ENCODE measurements at places on chromosomes 1 and 21.

DNA sequence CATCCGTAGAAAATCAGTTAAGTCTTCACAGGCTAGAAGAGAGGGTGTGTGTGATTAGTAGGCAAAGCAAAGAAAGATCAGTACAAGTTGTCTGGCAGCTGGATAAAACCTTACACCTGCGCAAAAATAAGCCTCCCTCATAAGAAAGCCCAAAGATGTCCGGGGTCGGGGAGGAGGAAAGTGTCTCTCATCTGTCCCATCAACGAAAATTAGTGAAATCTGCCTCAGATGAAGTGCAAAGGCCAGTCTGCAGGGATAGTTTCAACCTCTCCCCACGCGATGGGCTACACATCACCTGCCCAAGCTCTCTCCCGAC is 333.9 kb downstream of the SRGAP2C start:
- no peak for DNase-seq

DNA sequence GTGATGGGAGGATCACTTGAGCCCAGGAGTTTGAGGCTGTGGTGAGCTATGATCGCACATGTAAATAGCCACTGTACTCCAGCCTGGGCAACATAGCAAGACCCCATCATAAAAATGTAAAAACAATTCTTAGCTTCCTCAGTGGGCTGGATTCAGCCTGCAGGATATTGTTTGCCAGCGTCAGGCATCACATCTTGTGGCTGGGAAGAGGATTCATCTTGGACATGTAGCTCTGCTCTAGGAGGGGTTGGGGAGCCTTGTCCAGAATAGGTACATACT is 19.3 kb upstream of the ST3GAL3 start:
- DNase-seq, result no peak

DNA sequence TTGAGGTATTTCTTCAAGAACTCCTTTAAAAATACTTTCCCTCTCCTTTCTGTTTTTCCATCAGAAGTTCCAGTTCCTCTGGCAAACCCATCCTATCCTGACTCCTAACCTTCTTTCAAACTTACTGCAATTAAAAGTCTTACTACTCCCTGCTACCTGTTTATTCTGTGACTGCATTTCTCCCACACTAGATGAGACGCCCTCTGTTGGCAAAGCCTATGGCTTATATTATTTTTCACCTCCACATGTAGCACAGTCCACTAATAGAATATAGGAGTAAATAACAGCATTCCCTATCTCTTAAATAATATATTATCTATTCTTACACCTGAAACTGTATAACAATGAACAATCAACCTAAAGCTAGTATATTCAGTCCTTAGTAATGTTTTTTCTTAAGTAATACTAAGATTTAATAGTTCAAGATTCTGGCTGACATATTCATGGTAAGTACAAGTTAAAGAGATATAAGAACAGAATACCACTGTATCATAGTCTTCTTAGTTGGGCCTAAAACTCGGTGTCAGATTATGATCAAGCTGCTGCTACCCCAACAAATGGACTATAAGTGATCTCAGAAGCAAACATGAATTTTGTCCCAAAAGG is 54.8 kb downstream of the RAB3GAP2 start:
- no peak for DNase-seq

GRCh38 chr1:244751271-244751895 is 84.1 kb upstream of the COX20 start:
- DNase-seq, result no peak

DNA sequence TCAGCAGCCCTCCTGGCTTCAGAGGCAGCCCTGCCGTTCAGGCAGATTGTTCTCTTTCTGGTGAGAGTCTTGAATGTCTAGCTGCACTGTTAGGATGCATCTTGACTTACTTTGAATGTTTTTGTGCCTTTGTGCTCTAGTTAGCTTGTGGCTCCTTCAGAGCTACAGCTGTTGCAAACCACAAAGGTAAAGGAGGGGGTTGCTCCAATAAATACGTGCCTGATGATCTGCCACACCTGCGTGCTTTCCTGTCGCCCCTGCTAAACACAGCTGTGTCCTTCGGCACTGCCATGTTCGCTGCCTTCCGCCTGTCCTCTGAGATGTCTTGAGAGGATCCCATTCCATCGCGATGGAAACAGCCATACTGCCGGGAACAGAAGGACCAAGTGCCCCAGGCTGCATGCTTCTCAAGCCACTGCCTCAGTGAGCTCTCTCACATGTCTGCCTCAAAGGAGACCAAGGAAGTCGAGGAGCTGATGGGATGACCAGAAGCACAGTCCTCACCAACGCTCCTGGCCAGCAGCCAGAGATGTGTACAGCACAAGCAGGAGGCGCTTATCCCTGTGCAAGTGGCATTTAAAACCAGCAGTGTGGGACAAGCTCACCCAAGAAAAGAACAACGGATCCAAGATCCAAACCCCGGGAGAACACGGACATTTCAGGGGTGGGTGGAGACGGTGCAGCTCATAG is 12.0 kb upstream of the SMIM12 start:
- DNase-seq, result no peak

GRCh38 chr1:189866606-189867005 is 611.1 kb downstream of the BRINP3 start:
- no peak for DNase-seq

DNA sequence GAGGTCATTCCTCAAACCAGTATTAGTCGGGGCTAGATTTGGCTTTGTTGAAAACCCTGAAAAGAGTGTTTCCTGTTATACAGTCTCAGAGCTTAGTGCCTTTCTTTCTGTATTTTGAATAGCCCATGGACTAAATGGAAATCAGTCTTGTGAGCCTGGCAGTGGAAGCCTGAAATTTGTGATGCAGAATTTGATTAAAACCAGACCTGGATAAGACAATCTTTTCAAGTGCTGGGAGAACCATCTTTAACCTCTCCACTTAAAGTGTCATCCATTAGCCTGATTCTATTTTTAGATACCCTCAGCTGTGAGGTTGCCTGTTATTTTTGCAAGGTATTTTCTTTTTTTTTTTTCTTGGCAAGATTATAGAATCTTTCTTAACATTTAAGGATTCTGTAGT is 19.5 kb downstream of the ACTN2 start:
- DNase-seq, result no peak

DNA sequence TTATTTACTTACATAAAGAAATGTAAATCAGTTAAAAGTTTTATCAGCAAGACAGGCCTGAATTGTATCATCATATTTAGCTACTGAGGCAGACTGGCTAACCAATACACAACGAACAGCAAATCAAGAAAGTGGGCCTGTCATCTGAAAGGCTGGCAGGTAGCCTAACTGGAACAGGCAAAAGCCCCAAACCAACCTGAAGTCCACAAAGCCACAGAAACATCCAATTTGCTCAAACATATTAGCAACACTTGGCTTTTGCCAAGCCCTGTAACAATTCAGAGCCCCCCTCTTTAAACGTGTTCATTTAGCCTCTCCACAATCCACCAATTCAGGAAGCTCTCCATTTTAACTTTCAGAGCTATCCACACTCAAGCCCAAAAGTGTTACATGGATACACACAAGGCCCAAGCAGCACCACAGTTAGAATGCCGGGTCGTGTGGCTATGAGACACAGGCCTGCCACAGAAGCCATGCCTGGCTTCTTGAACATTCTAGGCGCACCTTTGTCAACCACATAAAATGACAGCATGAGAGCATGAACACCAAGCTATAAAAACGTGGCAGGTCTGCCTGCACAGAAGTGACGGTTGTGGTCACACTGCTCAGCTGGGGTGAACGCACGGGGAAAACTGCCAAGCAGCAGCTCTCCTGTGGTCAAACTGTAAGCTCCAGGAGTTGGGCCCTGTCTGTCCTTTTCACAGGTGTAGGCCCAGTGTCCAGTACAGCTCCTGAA is 49.3 kb downstream of the CD34 start:
- no peak for DNase-seq

DNA sequence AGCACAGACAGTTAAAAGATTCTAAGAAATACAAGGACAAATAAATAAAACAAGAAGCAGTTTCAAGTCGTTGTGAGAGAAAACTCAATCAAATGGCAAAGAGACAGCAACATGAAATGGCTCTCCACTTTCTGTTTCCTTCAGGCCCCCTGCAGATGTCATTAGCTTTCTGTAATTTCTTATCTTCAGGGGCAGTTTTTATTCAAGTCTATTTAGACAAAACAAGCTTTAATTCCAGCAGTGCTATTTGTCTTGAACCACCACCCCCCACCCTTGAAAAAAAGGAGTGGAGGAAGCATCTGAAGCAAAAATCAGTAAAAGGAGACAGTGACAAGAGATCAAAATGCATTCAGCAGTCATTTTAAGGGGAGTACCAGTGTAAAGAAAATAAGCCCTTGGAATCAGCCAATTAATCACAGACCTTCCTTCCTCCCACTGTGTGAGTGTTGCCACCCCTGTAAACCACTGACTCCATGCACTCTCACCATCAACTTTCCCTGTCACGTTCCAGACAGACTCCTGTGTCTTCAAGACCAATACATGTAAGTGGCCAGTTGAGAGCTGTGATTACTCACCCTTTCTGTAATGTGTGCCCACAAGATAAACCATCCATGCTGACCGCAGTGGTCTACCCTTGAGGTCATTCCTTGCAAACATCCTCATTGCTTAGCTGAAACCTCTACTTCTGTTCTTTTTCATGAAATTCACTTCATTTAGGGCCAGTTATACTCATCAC is 136.1 kb upstream of the HOOK1 start:
- DNase-seq, result peak; percentile 66

DNA sequence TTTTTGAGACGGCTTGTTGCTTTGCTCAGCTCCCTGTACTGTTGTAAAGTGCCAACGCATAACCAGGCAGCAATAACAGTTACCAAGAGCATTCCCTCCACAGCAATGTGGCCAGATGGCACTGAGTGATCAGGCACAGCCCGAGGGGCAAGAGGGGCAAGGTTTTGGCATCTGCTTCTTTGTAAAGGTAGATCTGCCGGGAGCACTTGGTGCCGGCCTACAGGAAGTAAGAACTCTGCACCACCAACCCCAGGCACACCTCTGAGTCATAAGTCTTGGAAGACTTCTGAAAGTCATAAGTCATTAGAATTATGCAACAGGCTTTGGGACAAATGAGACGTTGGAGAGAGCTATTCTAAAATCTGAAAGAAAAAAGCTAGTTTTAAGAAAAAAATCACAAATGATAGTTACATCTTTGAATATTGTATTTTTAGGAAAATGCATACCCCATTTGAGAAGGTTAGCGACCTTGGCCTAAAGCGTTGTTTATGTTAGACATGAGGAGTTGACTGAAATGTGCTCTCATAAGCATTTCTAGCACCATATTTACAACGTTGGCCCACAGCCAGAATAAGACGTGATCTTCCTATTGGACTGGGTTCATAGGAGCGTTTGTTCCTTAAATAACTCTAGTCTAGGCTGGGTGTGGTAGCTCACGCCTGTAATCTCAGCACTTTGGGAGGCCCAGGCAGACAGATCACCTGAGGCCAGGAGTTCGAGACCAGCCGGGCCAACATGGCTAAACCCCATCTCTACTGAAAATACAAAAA is 37.7 kb upstream of the MAP10 start:
- DNase-seq, result peak; percentile 80

- no peak for DNase-seq
Measured at GRCh38 chr1:205510308-205510950, 6.0 kb downstream of the CDK18 start.

DNA sequence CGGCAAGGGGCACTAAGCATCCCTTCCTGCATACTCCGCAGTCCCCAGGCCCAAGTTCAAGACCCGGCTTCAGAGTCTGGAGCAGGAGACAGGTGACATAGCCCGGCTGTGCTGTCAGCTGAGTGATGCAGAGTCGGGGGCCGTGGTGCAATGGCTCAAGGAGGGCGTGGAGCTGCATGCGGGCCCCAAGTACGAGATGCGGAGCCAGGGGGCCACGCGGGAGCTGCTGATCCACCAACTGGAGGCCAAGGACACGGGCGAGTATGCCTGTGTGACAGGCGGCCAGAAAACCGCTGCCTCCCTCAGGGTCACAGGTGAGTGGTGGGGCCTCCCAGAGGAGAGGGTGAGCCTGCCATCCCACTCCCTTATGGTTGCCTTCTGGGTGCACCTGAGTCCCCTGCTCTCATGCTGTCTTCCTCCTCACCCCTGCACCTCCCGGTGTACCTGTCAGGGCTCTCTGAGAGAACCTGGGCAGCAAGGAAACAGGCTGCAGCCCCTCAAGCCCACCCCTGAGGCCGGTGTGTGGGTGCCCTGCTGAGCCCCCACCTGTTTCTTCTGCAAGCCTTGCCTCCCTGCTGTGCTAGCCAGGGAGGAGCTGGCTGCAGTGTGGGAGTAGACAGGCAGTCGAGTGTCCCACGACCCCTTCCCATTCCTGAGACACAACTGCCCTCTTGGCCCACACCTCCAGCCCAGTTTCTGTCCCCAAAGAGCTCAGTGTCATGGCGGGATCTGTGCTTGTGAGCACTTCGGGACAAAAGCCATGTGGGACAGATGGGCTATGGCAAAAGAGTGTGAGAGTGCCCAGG is 99.2 kb downstream of the TRIM11 start:
- DNase-seq, result no peak

DNA sequence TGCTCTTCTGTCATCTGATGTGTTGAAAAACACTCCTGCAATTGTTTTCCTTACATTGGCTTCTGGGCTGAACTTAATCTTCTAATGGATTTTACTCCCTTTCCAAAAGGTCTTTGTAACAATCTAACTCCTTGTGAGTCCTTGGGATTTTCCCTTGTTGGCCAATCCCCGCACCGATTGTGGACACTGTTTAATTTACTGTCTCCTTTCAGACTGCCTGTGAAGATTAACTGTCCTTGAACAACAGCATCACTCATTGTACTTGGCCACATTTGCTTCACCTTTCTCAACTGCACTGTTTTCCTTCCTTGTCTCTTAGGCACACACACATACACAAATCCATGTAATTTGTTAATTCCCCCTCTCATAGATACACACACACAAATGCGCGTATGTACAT is 120.4 kb downstream of the SPATA46 start:
- no peak for DNase-seq

GRCh38 chr1:67748630-67749029 is 63.6 kb downstream of the GADD45A start:
- no peak for DNase-seq

DNA sequence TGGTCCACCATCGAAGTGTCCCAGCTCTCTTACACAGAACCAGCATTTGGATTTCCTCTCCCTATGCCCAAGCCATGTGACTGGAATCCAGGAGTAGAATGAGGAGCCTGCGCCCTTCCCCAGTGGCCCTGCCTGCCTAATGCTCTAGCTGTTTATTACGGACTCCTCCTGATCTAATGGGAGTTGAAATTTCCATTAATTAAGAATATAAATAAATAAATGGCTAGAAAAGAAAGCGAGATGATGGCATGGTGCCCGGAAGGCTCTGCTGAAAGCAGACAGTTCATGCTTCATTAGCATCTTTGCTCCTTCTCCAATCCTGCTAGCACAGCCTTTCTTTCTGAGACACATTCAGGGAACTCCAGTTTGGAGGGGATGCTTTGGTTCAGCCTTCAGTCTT is 216.2 kb downstream of the SEC16B start:
- DNase-seq, result no peak

DNA sequence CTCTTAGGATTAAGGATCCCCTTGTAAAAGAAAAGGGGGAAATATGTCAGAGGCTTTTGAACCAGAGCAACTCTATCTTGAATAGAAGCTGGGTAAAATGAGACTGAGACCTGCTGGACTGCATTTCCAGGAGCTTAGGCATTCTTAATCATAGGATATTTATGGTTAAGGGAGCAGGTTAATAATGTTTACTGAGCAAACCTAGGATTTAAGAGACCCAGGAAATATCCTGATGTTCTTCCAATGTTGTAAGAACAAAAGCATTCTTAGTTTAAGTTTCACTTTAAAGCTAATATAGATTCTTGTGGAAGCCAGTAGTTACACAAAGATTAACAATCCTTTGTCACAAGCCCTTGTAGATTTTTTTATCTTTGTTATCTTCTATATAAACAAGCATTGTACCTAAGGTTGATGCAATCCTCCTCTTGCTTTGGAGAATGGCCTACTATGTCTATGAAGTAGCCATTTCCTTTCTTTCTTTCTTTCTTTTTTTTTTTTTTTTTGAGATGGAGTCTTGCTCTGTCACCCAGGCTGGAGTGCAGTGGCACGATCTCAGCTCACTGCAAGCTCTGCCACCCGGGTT is 570.2 kb upstream of the BEND5 start:
- no peak for DNase-seq
